Calu3 (cell line): ENCODE measurements at places on chromosomes 1 and 21. TPM values are rescaled to one million over a fixed set of nuclear protein-coding genes. Genes with fewer than 3 reads are reported as not detected.

DNA sequence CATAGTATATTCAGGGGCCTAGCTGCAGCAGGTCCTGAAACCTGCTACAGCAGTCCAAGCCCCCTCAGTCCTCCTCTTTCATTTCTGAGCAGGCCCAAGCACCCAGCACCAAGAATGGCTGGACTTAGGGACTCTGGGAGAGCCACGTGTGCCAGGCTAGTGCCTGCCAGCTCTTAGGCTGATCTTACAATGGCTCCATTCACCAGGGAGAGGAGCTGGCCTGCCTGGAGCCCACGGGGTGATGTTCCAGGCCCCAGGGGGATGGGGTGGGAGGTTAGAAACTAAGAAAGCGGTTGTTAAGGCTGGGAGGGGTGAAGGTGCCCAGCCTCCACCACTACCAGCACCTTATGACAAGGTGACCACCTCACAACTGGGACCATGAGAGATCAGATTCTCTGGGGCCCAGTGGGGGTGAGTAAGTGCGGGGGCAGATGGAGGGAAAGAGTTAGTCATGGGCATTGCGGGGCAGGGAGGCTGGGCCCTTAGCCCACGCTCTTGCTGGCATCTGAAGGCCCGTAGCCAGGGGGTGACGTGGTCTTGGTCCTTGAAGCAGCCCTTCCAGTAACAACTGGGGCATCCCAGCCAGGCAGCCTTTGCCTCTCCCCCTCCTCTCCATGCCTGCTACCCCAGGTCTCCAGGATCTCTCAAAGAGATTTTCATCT lies 30.3 kb upstream of the CLIC4 start:
- no peak overlapping the region for H3K27ac ChIP-seq
- no peaks in the 10 kb centered on the region for H3K36me3 ChIP-seq
- H3K4me3 ChIP-seq: no peak overlapping the region
- DNase-seq: no peak
- no peaks in the 10 kb centered on the region for H3K4me1 ChIP-seq

Gene PDZK1IP1
- total RNA-seq: 231 and 327 TPM in 2 replicates

Gene KCNQ4
- 0.92 and 1.4 TPM in 2 replicates for total RNA-seq

Gene IKBKE
- 35.5 and 47.5 TPM in 2 replicates for total RNA-seq

Gene LCE6A
- total RNA-seq: not detected in 2 replicates

Gene CAPN8
- 108 and 158 TPM in 2 replicates for total RNA-seq
